ENCODE measurements at places on chromosomes 6 and 20. TPM values are rescaled to one million over a fixed set of nuclear protein-coding genes. Genes with fewer than 3 reads are reported as not detected.

The SPDEF gene
- total RNA-seq, result not detected

The MOG gene
- not detected for total RNA-seq

DNA sequence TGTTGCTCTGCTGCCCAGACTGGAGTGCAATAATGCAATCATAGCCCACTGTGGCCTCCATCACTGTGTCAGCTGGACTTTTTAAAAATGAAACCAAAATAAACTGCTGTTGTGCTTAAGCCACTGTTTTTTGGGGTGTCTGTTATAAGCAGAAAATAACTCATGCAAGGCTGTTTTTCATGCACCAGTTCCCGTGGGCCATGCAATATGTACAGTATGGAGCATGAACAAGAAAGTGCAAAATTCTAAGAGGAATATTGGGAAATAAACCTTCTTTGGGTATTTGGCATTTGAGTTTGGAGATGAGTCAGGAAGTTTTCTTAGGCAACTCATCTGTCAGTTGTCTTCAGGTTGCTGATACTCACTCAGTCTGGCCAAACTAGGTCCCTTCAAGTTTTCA is 14.9 kb upstream of the ZFAND3 start:
- peak; percentile 35 for DNase-seq

The PABPC1L gene
- 182 TPM for total RNA-seq

DNA sequence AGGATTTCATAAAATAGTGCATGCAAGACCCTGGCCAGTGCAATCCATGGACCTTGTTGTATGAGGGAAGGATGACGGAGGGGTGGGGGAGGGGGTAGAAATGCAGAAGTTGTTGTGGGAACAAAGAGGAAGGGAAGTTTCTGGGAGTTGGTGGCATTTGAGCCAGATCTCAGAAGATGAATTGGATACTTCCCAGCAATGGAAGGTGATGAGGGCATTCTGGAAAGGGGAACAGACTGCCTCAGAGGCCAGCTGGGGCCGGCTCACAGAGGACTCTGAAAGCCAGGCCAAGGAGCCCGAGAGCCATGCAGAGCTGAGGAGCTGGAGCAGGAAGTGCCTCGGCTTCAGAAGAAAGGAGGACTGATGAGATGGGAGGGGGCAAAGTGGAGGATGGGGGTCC is 2.7 kb downstream of the TMEM74B start:
- no peak for DNase-seq

DNA sequence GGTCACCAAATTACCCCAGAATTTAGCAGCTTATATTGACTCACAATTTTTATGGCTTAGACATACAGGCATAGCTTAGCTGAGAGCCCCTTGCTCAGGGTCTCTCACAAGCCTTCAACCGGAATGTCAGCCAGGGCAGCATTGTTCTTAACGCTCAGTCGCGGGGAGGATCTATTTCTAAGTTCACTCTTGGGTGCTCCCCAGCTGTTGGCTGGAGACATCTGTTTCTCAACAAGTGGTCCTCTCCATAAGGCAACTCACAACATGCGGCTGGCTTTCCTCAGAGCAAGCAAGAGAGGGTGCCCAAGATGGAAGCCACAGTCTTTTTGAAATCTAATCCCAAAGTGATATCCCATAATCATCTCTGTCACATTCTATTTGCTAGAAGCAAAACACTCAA is 46.6 kb downstream of the SLX4IP start:
- no peak for DNase-seq

DNA sequence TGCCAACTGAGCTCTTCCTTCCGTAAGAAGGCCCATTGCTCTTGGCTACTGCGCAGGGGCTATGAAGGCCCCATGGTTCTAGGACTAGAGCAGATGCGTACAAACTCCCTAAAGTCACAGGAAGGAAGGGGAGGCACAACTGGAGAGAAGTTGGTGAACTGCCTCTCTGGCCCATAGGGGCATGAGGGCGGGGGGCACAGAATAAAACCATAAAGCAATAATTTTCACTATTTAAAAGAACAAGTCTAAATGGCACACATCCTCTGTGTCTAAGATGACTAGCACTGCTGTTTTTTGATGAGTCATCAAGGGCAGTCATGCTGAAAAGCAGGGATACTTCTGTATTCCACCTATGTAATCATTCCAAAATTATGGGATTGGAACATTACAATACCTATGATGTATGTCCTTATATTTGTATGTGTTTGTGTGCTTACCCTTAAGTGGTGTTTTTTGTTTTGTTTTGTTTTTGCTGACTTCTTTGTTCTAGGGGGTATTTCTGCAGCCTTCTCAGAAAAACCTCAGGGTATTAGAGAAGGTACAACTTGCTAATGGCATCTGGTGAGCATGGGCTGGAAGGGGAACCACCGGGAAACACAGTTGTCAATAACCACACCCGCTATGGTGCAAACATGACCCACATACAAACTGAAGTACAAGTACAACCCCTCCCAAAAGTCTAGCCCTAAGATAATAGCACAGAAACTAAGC is 36.9 kb downstream of the B4GALT5 start:
- peak; percentile 68 for DNase-seq

The RBL1 gene
- total RNA-seq, result 9.2 TPM

- DNase-seq, result no peak
Measured at GRCh38 chr20:45410887-45411286, 2.8 kb downstream of the DBNDD2 start.

GRCh38 chr20:62938105-62938888 is at the start of gene GID8:
Gene GID8 (plus strand): TSS chr20:62938147. CDS start chr20:62941503, 3,356 bp downstream.
- DNase-seq, result peak; percentile 34

DNA sequence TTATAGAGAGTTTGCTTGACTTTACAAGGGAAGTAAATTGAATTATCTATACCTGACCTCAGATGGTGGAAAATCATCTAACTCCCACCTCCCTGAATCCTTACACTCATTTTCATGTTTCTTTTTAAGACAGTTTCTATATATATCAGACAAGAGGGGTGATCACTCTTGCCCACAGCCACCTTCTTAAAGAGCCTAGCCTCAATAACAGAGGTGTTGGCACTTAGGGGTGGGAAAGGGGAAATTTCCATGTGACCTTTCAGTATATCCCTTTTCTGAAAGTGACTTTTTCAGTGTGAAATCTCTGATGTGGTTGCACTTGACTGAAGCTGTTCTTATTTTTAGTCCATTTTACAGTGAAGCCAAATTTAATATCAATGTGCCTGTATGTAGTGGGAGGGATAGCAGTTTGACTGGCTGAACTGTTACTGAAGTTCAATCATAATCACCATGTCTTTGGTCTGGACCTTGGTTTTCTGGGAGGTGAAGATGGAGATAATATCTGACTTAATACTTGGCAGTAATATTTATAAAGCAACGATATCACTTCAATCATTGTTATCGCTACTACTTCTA is 141.3 kb downstream of the MAP3K7 start:
- no peak for DNase-seq
